ENCODE measurements at places on chromosomes 6 and 20. TPM values are rescaled to one million over a fixed set of nuclear protein-coding genes. Genes with fewer than 3 reads are reported as not detected.
A peak's percentile ranks its signal among the peaks of the same experiment; 100 is the strongest.

Gene SLC26A8
- 3.1 TPM for total RNA-seq

DNA sequence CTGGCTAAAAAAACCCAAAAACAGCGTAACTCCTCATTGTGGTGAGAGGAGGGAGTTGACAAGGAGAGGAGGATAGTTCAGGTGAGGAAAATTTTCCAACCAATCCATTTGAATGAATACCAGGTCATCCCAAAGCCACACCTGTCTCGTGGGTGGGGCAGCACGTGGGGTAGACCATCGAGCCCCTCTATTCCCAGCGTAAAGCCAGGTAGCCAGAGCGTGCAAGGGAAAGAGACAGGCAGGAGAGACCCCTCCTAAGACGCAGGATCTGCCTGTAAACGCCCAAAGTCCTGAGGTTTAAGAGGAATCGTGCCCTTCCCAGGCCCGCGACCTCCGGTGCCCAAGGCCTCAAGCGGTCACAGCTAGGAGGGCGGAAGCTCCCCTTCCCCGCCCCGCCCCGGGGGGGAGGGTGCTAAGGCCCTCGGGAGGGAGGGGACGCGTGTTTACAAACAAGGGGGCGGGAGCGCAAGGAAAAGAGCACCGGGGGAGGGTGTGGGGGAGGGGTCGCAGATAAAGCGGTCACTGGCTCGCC is 712 bp downstream of the RXRB start:
- peak; percentile 75 for DNase-seq

DNA sequence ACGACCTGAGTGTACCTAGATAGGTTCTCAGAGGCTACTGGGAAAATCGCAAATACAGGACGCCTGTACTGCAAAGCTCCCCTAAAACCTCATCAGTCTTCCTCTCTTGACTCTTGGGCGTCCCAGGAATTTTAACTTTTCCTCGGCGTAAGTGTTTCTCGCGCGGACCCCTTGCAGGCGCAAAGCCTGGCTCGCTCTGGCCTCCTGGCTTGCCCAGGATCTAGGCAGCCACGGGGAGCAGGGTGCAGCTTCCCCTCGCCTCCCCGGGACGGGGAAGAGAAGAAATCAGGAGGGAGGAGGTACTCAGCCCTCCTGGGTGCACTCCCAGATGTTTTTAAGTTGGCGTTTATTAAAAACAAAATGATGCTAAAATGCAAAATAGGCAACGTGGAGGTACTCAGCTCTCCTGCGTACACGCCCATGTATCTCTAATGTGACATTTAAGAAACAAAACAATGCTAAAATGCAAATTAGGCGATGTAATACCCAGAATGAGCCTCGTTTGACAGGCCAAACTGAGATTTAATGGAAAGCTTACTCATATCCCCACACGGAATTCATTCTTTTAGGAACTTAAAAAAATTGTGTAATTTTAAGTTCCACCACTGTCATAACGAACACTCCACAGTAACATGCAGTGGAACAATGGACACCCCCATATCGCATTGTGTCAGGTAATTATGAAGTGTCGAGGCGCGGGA is 1.6 kb upstream of the SOBP start:
- DNase-seq: peak; percentile 2

GRCh38 chr6:11536795-11537194 is 754 bp upstream of the TMEM170B start:
- DNase-seq: no peak

DNA sequence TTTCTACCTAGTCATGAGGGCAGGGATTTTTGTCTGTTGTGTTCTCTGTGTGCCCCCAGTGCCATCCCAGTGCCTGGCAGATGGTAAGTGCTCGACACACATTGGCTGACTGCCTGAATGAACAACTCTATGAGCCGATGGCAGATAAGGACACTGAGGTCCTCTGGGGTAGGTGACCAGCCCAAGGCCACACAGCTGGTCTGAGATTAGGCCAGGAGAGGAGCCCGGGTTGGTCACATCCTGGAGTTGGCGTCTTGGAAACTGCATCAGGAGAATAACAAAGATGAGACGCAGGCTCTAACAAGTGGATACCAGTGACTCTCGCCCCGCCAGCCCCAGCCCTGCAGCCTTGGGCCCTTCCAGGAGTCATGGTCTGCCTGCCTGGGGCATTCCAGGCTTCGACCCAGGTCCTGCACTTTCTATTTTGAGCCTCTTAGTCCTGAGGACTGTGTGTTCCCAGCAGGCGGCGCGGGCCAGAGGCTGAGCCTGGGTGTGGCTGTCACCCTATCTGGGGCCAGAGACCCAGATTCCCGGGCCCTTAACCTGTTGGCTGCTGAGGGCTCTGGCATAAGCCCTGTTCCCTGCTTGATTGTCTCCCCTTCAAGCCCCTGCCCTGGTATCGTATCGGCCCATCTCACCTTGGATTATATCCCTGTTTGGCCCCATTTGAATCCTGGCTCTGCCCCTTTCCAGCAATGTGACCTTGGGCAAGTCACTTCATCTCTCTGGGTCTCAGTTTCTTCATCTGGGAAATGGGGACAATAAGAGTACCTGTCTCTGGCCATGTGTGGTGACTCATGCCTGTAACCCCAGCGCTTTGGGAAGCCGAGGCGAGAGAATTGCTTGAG is 88.3 kb downstream of the CEBPB start:
- peak; percentile 65 for DNase-seq

Gene RNF182
- total RNA-seq: 3.6 TPM

Gene SYNDIG1
- total RNA-seq: 6.3 TPM

DNA sequence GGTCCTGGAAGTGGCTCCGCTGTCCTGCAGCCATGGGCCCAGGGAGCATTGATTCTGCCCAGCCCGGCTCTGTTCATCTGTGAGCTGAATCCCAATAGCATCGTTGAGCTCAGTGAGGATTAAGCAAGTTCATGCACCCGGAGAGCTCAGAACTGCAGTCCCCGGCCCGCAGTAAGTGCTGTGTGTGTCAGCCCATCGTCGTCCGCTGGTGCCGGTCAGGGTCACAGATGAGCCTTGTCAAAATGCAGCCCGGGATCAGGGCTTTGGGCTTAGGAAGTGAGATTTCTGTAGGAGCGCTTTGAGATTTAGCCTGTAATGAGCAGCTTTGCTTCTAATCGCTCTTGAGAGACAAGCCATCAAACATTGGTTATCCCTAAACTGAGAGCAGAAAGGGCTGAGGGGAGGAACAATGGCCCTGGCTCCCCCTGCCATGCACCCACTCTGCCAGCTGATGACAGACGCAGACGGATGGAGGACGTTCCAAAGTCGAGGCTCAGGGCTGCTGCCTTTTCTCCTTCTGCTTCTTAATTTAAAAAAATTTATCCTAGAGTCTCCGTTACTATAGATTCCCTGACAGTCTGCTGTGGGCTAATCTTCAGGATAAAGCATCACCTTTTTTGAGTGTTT is 25.6 kb upstream of the SULF2 start:
- peak; percentile 28 for DNase-seq

GRCh38 chr6:138576313-138576712 is 77.0 kb upstream of the NHSL1 start:
- no peak for DNase-seq

- no peak for DNase-seq
Observed at GRCh38 chr6:137165375-137166246, 7.8 kb downstream of the IL22RA2 start.

Gene KCNQ2
- 0.96 TPM for total RNA-seq

Gene CHRNA4
- 2.2 TPM for total RNA-seq

Gene WFDC5
- total RNA-seq: 1.2 TPM

GRCh38 chr20:8658103-8658502 is 410.8 kb upstream of the PLCB4 start:
- no peak for DNase-seq

- DNase-seq: no peak
Observed at GRCh38 chr6:152680879-152681517, 16.7 kb upstream of the MYCT1 start.

DNA sequence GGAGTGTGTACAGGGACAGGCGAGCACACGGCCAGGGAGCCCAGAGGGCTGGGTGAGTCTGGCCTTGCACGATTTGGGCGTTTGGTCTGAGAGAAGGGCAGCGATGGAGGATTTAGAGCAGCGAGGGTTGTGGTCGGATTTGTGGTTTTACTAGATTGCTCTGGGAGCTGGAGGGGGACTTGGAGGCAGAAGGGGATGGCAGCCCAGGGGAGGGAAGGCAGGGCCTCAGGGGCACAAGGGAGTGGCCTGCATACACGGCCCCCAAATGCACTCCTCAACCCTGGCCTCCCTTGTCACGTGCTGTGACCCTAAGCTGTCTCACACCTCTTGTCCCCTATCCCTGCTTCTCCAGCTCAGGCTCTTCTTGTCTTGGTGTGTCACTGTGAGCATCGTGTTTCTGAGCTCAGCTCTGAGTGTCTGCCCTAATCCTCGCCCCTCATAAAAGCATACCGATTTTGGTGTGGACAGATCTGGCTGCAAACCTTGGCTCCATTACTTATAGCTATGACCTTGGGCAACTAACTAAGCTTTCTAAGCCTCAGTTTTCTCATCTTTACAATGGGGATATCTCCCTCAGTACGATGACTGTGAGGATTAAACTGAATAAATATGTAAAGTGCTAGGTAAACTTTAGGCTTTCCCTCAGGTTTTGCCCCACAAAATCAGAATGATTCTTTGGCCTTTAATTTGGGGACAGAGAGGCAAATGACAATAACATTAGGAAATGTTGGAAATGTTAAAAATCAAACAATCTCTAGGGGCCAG is 120.1 kb upstream of the ARMC2 start:
- DNase-seq: no peak

Gene GMPR
- 35.2 TPM for total RNA-seq

GRCh38 chr6:167111597-167111996 is 11.3 kb upstream of the CCR6 start:
- DNase-seq: no peak

Gene SNAP25
- 6.7 TPM for total RNA-seq
